LNCaP clone FGC (cell line): ENCODE measurements at places on chromosomes 11 and 22.

DNA sequence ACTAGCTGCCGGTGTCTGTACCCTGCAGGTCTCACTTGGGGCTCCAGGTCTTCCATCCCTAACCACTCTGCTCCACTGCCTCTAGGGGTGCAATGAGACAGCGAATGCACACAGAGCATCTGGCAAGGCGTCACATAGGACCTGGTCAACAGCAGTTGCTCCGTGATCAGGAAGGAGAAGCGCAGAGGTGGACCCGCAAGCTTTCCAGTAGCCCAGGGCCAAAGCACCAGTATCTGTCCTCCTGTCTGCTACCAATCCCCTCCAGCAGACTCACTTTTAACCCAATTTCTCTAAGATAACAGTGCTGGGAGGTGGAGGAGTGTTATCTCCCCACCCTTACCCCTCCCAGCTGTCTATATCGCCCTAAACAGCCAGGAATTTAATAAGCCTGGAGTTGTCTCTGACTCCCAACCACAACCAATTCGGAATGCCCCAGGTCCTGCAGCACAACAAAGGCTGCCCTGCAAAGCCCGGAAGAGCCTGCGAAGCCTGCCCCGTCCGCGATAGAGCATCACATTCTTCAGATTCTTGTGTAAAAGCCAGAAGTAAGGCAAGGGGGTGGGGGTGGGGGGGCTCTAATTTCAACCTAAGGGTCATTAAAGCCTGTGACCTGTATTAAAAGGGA, 19.3 kb downstream of the MYH9 start:
- DNase-seq, result no peak

- DNase-seq, result no peak
These were observed at the start of gene PTPRCAP for GRCh38 chr11:67437082-67437808. TSS of gene PTPRCAP (minus strand) at chr11:67437682. CDS start at chr11:67437619, 63 bp downstream.

DNA sequence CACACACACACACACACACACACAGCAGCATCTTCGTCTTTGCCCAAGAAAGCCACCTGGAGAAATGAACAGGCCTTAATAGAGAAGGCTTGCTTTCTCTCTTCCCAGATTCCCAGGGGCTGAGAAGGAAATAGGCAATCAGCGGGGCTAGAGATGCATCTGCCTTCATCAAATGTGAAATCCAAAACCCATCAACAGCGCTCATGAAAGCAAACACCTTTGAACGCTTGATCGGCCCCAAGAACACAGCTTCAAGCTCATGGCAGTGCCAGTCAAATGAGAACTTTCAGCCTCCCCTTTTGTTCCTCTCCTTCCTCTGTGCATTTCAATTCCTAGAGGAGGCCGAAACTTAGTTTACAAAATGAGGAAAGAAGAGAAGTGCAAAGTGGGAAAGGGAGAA, 122.7 kb downstream of the EFCAB6 start:
- DNase-seq, result no peak

DNA sequence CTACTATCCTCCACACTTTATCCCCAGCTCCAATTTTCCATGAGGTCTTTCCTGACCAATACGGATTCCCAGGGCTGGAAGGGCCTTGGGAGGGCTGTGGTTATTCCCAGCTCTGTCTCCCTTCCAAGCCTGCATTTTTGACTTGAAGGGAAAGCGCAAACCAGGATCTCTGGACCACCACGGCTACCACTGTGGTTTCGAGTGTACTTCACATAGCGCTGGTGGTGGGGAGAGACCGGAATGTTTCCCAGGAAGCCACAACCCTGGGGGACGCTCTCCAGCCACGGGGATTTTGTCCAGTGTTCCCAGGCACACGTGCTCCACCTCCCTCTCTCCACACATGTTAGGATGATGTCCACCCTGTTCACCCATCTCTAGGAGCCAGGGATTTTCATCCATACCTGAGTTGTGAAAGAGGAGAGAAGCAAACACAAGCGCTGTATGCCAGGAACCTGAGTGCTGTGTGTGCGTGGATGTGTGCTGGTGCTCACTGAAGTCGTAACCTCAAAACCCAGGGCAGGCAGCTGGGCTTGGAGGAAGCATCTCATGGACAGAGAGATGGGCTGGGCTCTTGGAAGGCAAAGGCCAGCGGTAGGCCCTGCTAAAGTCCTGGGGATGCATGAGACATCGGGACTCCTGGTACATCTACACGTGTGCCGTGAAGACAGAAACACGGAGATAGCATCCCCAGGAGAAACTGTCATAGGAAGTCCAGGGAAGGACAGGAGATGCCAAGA, 1.3 kb upstream of the NPTXR start:
- no peak for DNase-seq
